ENCODE measurements at places on chromosomes 12 and 14.

GRCh38 chr12:5794156-5794555, 150.9 kb downstream of the ANO2 start:
- DNase-seq: no peak

DNA sequence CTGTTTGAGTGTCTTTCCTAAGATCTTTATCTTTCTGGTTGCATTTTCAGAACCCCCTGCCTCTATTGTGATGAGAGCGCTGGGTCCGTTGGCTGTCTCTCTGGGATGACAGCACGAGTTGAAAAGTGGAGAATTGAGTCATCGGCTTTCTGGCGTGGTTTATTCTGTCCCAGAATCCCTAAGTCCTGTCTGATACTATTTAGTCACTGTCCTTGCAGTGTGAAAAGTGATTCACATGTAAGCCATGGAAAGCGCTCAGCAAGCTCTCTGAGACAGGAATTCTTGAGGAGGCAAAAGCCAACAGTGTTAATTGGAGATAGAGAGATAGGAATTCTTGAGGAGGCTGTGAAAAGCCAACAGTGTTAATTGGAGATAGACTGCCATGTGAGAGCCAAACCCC, 121.7 kb downstream of the CHST11 start:
- no peak for DNase-seq

DNA sequence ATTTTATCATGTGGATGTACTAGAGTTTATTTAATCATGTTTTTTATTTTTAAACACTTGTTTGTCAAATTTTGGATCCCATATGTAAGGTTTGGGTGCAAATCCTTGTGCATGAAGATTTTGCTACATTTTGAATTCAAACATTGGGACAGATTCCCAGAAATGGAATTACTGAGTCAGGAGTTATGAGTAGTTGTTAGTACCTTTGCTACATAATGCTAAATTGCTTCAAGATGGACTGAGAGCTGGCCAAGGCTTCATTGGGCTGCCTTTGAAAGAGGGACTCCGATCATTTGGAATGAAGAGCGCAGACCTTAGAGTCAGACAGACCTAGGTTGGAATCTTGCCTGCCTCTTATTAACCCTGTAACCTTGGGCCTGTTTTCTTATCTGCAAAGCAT, 154.9 kb upstream of the PWP1 start:
- no peak for DNase-seq

DNA sequence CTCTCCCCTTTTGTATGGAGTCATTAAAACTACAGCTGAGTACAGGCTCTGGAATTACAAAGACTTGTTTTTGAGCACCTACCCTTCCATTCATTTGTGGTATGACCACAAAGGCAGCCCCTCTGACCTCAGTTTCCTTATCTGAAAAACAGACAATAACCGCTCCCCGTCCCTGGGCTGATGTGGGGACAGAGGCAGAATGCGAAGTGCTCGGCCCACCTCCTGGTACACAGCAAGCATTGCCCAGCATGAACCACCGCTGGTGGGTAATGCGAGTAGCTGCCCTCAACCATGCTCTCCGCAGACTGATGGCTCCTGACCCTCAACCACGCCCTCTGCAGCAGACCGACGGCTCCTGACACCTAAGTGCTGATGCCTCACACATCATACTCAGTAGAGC, 22.4 kb downstream of the P2RX2 start:
- no peak for DNase-seq

DNA sequence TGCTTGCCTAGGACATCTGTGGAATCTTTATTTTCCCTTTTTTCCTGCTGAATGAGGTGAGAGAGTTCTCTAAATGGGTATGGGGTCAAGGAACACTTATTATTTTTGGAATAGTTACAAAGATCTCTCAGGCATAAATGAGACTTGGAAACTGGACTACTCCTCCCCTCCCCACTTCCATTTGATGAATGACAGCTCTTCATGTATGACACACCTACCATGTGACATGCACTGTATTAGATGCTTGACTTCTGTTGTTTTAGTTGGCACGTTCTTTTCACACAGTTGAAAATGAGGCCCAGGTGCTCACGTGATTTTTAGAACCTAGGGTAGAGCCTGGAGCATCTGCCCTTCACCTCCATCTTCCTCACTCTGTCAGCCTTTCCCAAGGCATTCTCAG, 62.4 kb downstream of the VCPKMT start:
- DNase-seq: no peak

- no peak for DNase-seq
Observed at GRCh38 chr12:102514696-102515095, 34.3 kb upstream of the IGF1 start.

- no peak for DNase-seq
Observed at GRCh38 chr12:106758349-106759110, 16.0 kb upstream of the RIC8B start.

GRCh38 chr12:109469517-109469916, 7.6 kb downstream of the KCTD10 start:
- DNase-seq: no peak

- DNase-seq: no peak
Observed at GRCh38 chr12:130179621-130180020, 17.4 kb downstream of the FZD10 start.

- DNase-seq: no peak
Observed at GRCh38 chr12:54544743-54545142, 4.7 kb upstream of the PDE1B start.

GRCh38 chr14:30193101-30193500, 265.5 kb upstream of the PRKD1 start:
- no peak for DNase-seq

GRCh38 chr14:50107850-50108249, 8.5 kb downstream of the VCPKMT start:
- no peak for DNase-seq
